IMR-90 (cell line): ENCODE measurements at places on chromosomes 16 and 17.

DNA sequence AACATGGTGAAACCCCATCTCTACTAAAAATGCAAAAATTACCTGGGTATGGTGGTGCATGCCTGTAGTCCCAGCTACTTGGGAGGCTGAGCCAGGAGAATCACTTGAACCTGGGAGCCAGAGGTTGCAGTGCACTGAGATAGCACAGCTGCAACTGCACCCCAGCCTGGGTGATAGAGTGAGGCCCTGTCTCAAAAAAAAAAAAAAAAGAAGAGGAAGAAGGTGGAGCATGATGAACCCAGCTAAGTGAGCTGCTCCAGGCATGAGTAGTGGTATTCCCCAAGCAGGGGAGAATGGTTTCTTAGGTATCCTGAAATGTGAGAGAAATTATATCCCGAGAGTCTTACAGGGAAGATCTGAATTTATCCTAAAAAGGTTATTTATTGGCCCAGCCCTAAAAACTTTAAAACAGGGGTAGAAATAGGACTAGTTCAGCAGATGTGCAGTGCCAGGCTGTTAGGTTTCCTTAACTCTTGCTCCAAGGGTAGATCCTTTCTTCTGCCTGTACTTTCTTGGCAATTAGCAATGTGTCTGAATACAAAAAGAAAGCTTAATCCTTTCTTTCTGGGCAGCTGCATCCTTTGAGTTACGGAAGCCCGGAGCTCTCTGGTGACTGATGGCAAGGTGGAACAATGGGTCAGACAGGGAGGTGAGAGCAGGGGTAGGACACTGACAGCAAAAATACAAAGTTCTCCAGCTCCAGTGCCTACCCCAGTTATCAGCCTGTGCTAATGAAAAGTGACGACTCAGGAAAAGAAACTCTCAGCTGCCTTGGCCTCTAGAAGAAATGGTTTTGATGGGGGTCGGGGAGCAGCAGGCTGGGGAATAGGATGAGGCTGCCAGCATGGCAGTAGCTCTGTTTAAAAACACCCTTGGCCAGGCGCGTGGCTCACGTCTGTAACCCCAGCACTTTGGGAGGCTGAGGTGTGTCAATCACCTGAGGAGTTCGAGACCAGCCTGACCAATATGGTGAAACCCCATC, 36.5 kb upstream of the TOB1 start:
- DNase-seq: no peak

- no peak for DNase-seq
Measured at GRCh38 chr16:67242138-67242730, 5.0 kb downstream of the FHOD1 start.

GRCh38 chr17:81870131-81870980, 781 bp downstream of the ARHGDIA start:
- DNase-seq: peak; percentile 69

GRCh38 chr17:76710863-76711611, at the start of gene MXRA7:
Gene MXRA7 (minus strand): TSS chr17:76710965. CDS start chr17:76710946, 19 bp downstream.
- peak; percentile 61 for DNase-seq

- DNase-seq: no peak
Measured at GRCh38 chr17:353838-354234, 1.2 kb upstream of the RPH3AL start.

- no peak for DNase-seq
Measured at GRCh38 chr17:42463976-42464400, 5.3 kb downstream of the ATP6V0A1 start.

- no peak for DNase-seq
Measured at GRCh38 chr17:72714357-72714966, 378.0 kb downstream of the SLC39A11 start.

- no peak for DNase-seq
Measured at GRCh38 chr17:73634629-73635028, 9.6 kb downstream of the SDK2 start.

DNA sequence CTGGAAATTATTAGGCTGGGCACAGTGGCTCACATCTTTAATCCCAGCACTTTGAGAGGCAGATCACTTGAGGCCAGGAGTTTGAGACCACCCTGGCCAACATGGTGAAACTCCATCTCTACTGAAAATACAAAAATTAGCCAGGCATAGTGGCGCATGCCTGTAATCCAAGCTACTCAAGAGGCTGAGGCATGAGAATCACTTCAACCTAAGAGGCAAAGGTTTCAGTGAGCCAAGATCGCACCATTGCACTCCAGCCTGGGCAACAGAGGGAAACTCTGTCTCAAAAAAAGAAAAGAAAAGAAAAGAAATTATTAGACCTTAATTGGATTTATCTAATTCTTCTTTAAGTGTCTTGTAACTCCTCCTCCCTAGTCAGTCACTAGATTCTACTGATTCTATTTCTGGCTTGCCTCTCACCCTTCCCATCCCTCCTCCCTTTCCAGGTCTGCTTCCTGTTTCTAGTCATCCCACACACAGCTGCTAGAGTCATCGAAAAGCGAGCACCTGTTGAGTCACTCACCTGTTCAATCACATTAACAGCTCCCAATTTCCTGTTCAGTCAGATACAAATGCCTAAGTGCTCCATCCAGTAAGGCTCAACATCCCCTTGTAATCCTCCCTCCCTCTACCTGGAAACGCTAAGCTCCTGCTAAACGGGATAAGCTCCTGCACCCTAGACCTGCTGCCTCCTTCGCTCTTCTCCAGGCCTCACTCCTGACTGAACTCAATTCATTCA, 34.6 kb downstream of the ERN1 start:
- no peak for DNase-seq

DNA sequence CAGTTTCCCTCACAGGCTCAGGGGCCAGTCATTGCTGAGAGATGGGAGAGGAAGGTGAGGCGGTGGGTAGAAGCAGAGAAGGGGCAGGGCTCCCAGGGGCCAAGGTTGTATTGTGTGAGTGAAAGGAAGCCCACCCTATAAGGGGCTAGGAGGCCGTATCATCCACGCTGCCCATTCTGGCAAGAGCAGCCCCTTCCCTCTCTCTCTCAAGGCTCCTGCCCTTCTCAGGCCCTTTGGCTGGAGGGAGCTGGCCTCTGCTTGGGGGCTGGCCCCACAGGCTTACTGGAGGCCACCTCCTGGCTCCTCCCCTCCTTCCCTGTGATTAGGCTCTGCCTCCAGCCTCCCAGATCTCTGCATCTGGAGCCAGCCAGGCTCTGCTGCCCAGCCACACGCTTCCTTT, 7.6 kb downstream of the TBKBP1 start:
- no peak for DNase-seq

DNA sequence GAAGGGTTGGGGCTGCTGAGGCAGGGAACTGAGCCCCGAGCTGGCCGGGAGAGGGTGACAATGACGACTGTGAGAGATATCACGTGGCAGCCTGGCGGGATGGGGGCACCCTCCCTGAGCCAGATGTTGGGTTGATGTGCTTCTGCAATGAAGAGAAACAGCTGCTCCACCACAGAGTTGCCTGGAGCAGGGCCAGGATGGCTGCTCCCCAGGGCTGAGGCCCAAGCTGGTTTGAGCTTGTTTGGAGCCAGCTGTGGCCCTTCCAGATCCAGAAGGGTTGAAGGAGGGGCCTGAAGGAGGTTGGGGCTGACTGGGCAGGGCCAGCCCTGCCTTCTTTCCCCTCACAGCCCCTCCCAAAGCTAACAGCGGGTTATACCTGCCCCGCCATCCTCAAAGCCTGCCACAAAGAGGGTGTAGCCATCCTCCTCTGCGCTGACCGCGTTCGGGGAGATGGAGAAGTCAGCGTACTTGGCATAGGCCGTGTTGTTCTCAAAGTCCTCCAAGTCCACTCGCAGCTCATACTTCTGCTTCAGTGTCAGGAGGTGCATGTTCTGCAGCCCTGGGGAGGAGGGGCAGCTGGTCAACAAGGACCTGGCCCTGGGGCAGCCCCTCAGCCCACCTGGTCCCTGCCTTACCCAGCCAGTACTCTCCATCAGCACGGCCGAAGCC, 2.1 kb downstream of the MFAP4 start:
- DNase-seq: peak; percentile 91

DNA sequence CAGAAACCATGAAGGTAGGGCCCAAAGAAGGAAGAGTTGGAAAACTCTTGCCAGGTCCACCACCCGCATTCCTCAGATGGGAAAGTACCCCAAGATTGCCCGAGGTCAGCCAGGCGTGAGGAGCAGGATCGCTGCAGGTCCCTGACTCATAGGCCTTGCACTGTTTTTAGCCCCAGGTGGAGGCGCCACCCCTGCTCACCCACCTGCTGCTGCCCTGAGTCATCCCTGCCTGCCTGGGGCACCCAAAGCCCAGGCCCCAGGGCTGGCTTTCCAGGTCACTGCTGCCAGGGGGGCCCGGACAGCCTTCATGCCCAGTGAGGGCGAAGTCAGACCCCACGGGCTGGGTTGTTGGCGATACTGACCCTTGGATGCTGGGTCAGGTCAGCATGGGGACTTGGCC, 100.9 kb downstream of the AMFR start:
- no peak for DNase-seq

DNA sequence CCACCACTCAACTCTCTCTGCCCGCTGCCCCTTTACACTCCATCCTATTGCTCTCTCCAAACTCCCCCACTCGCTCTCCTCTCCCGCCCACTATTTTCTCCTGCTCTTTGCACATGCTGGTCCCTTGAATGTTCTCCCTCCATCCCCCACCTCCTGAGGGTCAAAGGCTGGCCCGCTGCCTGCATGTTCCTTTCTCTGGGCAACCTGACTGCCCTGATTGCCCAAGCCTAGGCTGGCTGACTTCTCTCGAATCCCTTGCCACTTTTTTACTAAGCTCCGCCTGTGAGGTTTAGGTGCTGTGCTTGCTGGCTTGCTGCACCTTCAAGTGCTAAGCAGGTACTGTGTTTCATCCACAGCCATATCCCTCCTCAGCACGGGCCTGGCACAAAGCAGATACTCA, 2.7 kb downstream of the EMC8 start:
- DNase-seq: no peak

DNA sequence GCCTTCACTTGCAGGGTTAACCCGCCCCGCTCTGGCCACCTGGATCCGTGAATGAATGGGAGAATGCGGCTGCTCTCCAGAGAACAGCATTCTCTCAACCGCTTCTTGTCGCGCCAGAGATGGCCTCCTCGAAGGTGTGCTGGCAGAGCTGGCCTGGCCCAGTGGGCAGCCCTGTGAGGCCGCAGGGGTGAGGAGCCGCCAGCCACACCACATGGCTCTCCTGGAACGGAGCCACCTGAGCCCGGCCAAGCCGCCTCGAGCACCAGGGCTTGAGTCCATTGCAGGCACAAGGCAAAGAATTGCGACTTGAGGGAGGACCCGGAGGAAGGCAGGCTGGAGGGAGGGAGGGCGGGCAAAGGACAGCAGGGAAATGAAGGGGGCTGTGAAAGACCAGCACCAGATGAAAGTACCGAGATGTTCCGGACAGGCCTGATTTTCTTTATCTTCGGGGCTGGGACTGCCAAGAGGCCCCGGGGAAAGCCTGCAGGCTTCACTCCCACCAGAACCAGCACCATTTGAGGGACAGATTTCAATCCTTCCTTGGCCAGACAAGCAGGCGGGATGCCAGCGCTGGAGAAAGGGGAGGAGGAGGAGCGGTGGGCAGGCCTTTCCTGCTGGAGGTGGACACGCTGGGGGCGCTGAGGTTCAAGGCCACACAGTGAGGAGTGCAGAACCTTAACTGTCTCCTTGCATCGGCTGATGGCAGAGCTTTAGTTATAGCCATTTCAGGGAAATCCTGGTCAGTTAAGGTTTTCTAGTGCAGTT, 69.4 kb downstream of the MRC2 start:
- no peak for DNase-seq

DNA sequence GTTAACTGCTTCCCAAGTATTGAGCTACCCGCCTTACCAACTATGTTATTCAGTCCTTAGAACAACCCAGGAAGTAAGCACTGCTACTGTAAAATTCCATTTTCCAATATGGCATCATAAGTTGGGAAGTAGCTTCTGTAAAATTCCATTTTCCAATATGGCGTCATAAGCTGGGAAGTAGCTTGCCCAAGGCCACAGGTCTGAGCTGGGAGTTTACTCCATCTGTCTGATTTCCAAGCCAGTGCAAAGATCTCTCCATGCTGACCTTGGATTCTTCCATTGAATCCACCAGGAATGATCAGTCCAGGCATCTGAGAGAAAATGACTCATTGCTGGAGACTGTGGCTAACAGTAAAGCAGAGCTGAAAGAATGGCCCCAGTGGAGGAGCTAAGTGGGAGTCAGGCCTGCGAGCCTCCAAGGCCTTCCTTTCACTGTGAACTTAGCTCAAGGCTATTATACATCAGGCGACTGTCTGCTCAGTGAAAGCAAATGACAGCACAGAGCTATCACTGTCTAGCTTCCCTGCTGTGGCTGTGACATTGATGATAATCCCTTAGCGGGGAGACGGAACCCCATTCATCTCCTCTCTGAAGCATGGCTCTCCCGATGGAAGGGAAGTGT, 430.4 kb downstream of the HAPSTR1 start:
- DNase-seq: no peak

DNA sequence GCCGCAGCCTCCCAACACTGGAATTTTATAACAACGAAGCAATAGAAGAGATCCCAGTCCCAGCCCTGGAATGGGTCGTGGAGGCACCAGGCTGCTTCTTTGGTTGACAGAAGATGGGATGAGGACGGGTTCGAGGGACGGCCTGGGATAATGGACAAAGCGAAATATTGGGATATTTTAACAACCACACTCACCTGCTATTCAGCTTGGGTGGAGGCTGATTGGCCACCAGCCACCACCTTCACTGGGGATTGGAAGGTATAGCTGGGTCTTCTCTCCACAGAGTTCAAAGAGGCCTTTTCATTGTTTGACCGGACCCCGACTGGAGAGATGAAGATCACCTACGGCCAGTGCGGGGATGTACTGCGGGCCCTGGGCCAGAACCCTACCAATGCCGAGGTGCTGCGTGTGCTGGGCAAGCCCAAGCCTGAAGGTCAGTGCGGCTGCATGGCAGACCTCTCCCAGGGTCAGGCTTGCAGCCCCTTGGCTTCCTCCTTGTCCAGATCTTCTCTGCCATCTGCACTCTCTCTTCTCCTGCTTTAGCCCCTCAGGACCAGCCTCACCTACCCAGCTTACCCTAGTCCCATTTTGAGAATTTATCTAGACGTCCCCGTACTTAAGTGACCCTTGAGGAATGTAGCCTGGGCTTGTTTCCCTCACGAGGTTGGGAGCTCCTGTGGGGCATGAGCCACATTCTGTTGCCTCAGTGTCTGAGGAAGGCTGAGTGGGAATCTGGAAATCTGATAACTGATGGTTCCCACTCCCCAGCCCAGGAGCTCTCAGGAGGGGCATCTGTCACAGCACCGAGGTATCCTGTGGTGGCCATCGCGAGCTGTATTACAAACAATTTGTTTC, 10.7 kb downstream of the MYL4 start:
- no peak for DNase-seq
